HepG2 (cell line): ENCODE measurements at places on chromosomes 16 and 17.

DNA sequence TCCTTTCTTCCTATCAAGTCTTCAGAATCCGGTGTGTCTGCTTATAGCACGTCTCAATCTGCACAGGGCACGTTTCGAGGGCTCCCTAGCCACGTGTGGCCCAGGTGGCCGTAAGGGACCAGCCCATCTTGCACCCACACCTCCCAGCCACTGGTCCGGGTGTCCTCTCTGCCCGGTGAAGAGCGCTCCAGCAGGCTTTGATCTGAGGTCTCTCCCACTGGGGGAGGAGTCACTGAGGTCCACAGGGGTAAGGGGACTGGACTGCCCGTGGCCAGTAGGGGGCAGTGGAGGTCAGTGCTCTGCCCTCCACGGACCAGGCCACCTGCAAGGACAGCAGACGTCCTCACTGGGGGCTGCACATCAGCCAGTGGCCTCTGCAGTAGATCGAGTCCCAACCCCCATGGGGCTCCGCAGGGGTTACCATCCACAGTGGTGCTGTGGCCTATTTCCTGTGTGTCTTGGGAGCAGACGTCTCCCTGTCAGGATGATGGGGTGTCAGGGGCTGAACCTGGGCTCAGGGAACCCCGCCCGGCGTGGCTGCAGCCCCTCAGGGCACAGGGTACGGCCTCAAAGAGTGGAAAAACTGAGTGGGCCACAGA is 204.1 kb upstream of the CIBAR2 start:
- DNase-seq = peak; percentile 80

DNA sequence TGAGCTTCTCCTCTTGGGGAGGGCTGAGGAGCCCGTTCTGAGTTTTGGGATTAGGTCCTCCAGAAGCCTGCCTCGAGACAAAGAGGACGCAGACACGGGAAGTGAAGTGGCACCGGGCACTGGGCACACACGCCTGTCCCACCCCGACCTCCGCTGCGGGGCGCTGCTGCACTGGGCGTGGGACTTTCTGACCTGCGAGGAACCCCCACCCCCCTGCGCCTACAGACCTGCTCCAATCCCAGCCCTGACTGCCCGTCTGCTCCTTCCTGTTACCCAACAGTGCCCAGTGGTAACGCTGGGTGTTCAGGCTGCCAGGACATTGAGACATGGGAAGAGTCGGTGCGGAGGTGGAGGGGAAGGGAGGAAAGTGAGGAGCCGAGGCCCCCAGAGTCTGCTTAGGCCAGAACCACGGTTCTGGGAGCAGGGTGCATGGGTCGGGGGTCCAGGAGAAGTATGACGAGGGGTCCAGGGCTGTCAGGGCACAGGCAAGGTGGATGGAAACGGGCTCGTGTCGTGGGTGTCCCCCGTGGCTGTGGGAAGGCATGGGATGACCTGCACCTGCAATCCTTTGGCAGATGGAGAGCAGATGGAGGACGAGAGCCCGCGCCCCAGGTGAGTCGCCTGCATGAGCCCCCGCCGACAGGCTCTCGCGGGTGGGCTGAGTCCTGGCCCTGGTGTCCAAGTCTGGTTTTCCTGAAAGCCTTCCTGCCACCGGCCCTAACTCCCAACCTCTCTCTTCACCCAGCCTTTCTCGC is 112.0 kb upstream of the CREBBP start:
- DNase-seq = no peak

DNA sequence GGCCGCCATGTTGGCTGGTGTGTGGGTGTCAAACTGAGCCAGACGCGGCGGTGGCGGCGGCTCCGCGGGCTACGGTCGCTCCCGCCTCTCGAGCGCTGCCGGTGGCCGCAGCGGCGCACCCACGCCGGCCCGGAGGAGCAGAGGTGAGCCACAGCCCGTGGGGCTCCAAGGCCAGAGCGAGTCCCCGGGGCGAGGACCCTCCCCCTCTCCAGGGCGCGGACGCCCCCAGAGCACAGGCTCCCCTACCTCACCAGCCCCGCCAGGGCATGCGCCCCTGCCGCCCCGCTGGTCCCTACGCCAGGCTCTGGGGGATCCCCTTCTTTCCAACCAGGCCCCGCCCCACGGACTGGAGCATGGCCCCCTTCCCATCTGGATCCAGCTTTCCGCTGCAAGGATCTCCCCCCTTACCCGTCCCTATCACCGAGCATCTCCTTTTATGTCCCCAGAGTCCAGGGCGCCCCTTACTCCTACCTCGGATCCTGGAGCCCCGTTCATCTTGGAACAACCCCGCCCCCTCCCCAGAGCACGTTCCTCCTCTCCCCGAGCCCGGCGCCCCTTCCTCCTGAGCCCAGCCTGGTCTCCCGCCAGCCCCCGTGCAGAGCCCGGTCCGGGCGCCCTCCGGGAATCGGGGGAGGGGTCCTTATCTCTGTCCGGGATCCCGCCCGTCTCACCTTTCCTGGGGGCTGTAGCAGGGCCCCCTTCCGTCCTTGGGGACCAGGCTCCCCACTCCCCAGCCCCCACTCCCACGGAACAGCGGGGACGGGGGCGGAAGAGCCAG is 412 bp downstream of the EPN2 start:
- DNase-seq = no peak

- DNase-seq = peak; percentile 78
Observed at GRCh38 chr16:85159179-85159980, 47.1 kb upstream of the CIBAR2 start.

DNA sequence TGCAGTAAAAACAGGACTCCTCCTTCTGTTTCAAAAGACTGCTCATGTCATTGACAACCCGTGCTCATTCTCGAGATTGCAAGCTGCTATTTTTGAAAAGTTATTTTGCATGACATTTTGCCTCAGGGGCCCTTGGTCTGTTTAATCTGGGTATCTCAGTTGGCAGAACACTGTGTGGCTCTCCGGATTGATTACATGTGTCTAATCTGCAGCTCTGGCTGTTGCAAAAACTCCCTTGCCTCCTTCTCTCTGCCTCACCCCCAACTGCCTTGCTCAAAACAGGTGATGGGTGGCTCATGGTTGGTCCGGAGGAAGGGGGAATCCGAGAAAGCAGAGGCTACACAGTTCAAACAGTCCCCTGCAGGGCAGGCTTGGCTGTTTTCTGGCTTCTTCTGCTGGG is 25.3 kb downstream of the GINS3 start:
- no peak for DNase-seq

DNA sequence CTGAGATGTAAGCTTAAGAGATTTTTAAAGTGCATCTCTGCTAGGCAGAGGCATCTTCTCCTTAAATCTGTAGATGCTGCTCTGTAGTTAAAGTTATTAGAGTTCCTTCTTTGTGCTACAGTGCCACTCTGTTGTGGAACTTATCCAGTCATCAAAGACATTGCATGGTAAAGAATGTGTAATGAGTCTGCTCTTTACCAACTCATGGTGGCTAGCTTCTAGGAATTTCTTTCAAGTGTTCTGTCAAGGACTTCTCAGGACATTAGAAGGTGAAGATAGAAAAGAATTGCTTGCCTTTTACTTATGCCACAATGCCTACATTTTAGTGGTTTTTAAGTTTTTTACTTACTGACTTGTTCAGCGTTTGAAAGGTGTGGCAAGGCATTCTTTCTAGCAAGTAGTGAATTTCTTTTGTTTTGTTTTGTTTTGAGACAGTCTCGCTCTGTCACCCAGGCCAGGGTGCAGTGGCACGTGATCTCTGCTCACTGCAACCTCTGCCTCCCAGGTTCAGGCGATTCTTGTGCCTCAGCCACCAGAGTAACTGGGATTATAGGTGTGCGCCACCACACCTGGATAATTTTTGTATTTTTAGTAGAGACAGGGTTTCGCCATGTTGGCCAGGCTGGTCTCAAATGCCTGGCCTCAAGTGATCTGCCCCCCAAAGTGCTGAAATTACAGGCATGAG is 20.3 kb upstream of the ARL2BP start:
- no peak for DNase-seq

DNA sequence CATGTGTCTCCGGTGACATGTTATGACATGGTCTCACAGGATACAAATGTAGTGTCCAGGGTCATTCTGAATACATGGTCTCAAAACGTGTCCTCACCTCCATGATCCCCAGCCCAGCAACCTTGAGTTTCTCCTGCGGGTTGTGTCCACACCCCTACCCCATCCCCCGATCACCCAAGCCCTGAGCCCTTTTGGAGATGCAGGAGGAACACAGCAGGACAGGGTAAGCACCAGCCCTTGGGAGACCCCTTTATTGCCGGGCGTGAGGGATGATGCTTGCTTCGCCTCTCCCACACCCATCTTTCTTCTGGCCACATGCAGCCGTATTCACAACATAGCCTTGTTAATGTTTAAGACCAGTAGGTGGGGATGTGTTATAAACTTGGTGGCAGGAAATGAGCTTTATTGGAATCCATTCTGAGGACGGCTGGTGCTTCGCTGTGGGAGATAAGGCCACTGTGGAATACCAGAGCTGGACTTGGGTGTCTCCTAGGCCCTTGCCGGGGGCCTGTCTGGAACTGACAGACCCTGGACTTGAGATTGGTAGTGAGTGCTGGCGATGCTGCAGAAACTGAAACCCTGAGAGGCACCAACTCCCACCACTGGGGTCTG is 5.5 kb downstream of the TMEM132E start:
- DNase-seq = no peak

DNA sequence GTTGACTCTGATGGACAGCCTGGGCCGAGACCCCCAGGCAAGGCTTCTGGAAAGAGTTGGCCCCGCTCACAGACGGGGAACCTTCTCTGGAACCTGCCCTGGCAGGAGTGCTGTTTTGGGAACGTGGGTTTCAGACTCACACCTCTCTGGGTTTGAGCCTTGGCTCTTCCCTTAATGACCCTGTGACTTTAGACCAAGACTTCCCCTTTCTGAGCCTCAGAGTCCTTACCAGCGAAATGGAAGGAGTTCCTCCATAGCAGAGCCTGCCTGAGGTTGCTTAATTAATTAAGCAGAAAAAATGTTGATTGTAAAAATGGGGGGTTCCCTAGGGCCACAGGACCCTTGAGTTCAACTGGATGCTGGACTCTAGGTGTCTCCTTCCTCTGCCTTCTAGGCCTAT is 408.2 kb downstream of the SEC14L1 start:
- DNase-seq = no peak

GRCh38 chr16:51433599-51433998 is 282.5 kb upstream of the SALL1 start:
- DNase-seq = no peak

GRCh38 chr16:85448557-85449190 is 164.4 kb upstream of the GSE1 start:
- peak; percentile 79 for DNase-seq

DNA sequence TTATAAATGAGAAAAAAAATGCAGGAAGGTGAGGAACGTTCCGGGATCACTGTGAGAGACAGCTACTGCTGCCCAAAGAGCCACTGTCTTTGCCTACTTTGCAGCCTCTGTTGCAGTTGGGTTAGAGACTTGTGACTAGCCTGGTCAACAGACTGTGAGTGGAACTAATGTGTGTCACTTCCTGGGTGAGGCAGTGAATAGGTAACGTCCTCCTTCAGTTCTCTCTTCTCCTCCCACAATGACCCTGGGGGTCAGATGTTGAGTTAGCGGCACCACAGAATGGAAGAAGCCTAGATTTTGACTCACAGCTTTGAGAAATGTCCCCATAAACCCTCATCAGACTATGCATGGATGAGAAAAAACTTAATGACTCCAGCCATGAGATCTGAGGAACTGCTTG is 5.2 kb downstream of the C16orf46 start:
- DNase-seq = peak; percentile 63

GRCh38 chr17:57110152-57110542 is 25.1 kb downstream of the AKAP1 start:
- DNase-seq = no peak

DNA sequence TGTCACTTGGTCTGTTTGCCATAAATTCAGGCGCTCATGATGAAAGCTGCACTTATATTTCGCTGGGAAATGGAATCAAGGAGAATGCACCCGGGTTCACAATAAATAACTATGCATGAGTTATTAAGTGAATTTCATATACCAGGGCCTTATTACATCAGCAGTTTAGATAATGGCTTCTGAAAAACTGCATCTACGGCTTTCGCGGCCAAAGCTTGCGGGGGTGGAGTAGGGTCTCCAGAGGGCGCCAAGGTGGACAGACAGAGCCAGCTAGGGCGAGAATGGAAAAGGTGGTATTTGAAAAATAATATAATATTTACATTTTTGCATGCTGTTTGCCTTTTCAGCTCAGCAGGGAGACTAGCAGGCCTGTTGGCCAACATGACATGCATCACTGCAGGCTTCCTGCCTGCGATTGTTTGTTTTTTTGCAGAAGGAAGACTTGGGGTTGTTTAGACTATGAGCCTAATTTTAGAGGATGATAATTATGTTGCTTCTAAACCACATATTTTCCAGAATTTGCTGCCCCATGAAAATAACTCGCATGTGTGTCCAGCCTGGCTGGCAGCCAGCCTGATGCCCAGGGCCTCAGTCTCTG is 173.8 kb upstream of the IRX3 start:
- DNase-seq = no peak

DNA sequence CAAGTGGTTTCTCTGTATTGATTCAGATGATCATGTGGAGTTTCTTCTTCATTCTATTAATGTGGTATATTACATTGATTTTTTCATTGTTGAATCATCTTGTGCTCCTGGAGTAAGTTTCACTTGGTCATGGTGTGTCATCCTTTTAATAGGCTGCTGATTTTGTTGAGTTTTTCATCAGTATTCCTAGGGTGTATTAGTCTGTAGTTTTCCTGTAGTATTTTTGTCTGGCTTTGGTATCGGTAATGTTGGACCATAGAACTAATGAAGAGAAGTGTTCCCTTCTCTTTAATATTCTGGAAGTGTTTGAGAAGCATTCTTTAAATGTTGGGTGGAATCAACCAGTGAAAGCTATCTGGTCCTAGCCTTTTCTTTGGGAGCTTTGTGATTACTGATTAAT is 99.0 kb downstream of the OMG start:
- DNase-seq = no peak

GRCh38 chr16:49958448-49958847 is 66.6 kb upstream of the CNEP1R1 start:
- no peak for DNase-seq

DNA sequence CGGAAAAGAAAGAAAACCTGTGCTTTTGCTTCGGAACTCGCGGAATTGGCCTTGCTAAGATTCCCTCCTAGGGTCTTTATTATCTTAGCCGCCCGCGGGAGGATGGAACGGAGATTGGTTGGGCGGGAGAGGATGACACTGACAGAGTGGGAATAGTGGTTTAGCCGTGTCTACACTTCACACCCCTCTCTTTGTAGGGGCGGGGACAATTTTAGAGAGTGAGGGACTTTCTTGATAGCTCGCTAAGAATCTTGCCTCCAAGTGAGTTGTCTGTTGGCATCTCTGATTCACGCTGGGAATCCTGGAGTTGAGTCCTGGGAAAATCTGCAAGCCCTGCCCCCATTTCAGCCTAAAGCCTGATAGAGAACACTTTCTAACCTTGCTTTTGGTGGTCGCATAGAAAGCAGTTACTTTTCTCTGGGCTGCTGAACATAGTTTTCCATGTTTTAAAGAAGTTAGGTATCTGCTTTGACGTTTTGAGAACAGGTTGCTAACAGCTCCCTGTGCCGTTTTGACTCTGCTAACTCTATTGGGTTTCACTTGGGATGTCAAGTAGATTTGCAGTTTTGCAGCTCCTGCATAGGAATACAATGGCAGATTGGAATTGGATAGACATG is 697 bp downstream of the NOL11 start:
- peak; percentile 23 for DNase-seq
